Stimulated activated CD4-positive, alpha-beta T cell treated with anti-CD3 and anti-CD28 coated beads, TNF-alpha, amount 100 ng/mL, for 24 hours (primary cell): ENCODE measurements at places on chromosomes 16 and 17.

DNA sequence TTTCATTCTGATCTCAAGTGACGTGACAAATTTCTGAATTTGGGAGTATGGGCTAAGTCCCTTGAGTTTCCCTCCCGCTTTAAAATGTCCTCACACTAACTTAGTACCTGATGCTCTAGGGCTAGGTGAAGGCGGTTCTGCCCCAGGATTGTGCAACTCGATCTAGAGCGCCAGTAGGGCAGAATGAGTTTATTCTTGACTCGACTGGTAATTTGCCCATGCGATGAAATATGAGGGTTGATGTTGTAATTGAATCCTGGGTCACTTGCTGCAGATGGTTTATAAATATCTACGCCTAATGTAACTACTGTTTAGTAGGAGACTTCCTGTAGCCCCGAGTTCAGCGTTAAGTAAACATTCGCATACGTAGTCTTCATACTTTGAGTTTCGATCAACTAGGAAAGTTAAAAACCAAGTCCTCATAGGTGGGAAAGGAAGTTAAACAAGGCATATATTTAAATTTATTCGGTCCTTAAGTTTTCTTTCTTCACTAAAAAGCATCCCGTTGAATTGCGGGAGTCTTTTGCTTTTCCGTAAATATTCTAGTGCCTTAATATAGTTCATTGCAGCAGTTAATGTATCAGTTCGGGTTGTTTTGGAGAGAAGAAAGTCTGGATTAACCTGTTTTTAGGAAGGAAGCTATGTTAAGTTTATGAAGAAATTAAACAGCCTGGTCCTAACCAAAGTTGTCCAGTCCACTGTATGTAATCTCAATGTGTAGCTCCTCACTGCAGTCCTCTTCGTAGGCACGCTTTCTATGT lies 1.6 kb downstream of the CTCF start:
- DNase-seq: no peak

- no peak for DNase-seq
These were observed 36.9 kb upstream of the CRISPLD2 start for GRCh38 chr16:84782846-84783245.

- no peak for DNase-seq
These were observed 330.0 kb upstream of the SOX9 start for GRCh38 chr17:71790791-71791190.

GRCh38 chr17:1498233-1498632 lies 5.7 kb upstream of the MYO1C start:
- no peak for DNase-seq

DNA sequence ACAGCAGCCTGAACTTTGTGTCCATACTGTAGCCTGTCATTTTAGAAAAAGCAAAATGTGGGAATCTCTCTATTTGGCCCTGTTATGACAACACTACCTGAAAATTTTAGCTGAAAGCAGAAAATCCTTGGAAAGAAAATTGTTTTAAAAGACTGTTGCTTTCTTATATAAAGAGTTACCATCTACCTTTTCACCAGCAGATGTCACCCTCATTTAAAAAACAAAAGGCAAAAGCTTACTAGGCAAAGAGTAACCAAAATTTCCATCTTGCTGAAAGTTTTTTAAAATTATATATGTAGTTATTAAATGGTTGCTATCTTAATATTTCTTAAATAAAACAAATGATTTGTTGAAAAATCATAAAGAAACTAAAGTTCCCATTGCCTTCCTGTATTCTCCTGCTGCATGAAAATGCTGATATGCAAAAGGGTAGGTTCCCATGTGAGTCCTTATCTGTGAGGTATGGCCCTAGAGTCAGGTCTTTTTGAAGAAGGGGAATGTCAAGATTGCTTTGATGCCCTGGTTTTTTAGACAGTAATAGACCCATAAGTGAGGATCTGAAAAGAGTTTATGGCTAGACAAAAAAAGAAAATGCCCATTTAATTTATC lies 61.0 kb downstream of the TNRC6C start:
- DNase-seq: no peak

DNA sequence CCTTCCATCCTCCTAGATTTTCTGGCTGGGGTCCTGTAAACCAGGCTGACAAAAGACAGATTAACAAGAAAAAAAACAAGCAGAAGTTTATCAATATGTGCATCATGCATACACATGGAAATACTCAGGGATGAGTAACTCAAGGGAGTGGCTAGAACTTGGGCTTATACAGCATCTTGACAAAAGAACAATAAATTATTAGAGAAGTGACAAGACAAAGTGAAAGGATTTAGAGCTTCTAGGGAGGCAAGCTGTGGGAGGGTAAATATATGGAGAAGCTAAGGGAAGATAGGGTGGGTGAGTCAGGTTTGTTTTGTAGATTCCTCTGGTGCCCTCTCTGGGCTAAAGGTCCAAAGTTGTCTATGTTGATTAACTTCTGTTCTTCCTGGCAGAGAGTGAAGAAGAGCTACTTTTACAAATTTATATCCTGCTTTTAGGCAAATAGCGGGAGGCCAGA lies 48.0 kb upstream of the NDRG4 start:
- no peak for DNase-seq

DNA sequence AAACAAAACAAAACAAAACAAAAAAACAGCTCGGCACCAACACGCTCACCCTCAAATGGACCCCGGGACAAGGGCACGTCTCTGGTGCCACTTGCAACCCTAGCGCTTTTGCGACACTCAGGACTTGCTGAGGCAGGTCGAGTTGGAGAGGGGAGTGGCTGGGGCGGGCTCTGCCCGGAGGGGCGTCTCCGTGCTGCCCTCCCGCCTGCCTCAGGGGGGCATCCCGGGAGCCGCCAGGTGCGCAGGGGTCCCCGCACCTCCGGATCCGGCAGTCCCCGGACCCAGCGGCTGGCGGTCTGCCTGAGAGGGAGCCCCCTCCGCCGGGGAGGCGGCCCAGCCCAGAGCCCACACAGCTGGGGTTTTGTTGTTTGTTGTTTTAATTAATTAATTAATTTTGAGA lies at the start of gene SLC52A1:
Gene SLC52A1 (minus strand): TSS at position 112 of the 400 bp plus-strand sequence. CDS start 820 bp downstream, outside the sequence.
- DNase-seq: no peak

- DNase-seq: no peak
These were observed 50.8 kb downstream of the RPH3AL start for GRCh38 chr17:301681-302299.

- no peak for DNase-seq
These were observed 24.2 kb downstream of the PLD6 start for GRCh38 chr17:17181666-17182597.

GRCh38 chr16:58026139-58026704 lies 668 bp downstream of the MMP15 start:
- DNase-seq: no peak

GRCh38 chr17:65564793-65565192 lies 3.3 kb upstream of the AXIN2 start:
- no peak for DNase-seq

DNA sequence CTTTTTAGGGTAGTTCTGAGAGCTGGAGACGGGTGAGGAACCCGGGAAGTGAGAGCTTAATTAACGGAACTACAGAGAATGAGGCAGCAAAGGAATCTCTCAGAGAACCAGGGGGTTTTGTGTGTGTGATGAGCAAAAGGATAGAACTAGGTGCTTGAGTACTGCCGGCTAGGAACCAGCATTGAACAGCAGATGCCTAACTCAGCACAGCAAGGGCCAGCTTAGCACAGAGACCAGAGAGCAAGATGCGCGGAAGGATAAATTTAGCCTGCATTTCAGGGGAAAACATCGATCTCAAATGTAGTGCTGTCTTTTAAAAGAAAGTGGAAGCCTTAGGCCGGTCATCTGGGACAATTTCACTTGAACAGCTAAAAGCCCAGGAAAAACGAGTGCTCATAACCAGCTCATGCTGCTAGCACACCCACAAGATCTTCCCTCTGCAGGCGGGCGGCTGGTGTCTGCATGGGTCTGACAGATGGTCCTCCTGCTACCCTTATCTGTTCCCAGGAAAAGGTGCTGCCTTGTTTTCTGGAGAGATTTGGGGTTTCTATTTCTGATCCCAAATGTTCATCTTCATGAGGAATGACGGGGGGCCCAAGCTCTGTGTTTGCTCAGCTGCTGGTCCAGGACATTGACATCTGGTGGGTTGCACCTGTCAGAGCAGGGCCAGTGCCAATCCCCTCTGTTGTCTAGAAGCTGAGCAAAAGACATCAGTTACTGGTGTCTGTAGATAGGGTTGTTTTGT lies 103.9 kb downstream of the SOCS1 start:
- DNase-seq: no peak

GRCh38 chr16:79360267-79360666 lies 240.3 kb downstream of the MAF start:
- DNase-seq: no peak

DNA sequence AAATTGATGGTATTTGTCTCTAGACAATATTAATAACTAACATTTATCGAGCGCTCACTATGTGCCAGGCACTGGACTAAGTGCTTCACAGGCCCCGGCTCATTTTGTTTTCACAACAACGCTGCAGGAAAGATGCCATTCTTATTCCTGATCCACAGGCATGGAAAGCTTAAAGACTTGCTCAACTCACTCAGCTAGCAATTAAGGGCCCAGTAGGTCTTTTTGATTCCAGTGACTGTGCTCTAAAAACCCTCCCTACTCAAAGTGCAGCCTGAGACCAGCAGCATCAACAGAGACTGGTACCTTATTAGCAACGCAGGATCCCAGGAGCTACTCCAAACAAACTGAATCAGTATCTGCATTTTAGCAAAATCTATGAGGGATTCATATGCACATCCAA lies 35.3 kb downstream of the CUEDC1 start:
- no peak for DNase-seq

GRCh38 chr17:1725642-1726511 lies 1.4 kb downstream of the WDR81 start:
- no peak for DNase-seq

GRCh38 chr17:55704401-55704800 lies 18.3 kb downstream of the TMEM100 start:
- DNase-seq: no peak

GRCh38 chr16:14289692-14290340 lies 218.7 kb downstream of the MRTFB start:
- no peak for DNase-seq

- DNase-seq: no peak
These were observed 195.9 kb upstream of the CHMP6 start for GRCh38 chr17:80795754-80796153.

- DNase-seq: no peak
These were observed 3.6 kb downstream of the PRCD start for GRCh38 chr17:76543482-76543825.

DNA sequence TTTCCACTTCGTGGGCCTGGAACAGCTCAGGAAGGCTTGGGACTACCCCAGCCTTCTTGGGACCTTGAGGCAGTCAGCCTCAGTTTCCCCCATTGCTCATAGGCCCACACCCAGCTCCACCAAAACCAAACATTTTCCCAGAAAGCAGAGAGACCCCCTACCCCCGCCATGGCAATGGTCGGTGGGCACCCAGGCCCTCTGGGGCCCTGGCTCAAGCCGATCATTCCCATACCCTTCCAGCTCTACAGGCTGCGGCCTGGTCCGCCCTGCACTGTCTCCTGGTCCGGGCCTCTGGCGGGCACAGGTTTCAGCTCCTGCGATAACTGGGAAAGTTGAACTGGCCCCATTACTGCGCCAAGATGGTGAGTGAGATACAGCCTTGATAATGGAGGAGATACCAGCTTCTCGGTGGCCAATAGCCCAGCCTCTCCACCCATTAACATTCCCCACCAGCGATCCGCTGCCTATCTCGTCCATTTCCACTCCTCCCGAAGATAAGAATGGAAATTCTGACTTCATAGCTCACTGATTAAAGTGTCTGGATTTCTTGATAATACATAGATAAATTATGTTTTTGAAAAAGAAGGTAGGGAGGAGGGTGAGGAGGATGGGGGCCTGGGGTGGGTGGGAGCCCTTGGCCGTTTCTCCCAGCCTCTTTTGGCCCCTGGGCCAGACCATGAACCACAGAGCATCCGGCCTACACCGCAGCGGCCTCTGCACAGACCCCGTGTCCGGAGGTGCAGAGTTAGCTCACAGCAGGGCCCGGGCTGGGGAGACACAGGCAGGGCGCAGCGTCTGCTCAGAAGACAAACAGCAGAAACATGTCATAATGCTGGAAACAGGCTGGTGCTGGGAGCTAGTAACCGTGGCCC lies 11.6 kb downstream of the ZFPM1 start:
- DNase-seq: no peak

GRCh38 chr16:84373907-84374489 lies 5.7 kb downstream of the ATP2C2 start:
- no peak for DNase-seq

DNA sequence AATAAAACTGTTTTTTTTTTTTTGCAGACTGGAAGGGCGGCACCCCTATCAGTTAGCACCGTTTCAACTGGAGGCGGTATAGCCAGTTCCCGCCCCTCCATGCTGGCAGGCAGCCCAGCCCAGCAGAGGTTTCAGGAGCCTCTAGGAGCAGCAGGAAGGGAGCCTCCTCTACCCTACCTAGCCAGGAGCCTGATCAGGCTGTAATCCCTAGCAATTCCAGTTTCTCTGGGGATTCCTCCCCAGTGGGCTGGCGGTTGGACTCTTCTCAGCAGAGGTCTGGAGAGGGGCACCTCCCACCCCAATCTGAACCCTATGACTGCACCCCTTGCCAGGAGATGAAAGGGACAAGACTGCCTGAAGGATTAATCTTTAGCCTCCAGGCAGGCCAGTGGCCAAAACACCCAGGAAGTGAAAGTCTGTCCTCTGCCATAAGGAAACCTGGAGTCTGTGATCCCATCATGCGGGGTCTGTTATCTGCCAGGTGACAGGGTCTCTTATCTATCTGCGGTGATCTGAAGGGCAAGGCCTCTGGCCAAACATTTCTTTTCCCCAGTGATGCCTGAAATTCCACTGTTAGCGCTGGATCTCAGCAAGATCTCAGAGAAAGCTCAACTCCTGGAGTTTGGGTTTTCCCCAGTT lies 4.9 kb upstream of the CDH1 start:
- DNase-seq: no peak

DNA sequence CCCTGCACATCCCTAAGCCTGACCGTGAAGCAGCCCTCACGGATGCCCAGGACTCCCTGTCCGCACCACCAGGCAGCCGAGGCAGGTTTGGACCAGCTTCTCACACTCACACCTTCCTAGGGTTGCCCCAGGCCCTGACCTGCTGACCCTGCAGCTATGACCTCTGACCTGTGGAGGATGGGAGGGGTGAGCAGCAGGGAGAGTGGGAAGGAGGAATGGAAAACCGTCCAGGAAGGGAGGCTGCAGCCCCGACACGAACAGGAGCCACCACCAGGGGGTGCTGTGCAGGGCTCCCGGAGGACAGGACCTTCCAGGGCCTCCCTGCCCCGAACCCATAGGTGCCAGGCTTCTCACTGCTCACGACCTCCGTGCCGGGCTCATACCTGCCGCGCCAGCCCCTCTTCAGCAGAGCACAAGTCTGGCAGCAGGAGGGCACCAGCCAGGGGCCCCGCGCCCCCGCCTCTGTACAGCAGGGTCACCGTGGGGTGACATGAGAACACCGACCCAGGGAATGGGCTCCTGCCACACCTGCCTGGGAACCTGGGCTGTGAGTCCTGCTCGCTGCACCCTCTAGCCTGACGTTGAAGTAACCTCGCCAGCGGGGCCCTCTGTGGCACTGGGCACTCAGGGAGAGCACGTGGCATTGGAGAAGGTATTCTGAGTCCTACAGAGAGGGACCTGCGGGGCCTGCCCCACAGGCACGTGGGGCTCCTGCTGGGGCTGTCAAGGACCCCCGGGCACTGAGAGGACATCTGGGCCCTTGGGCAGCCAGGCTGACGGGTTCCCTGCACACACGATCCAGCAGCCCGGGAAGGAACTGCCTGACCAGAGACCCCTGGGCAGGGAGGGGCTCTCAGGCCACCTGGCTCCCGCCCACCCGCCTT lies 37.6 kb downstream of the CTU2 start:
- DNase-seq: peak; percentile 63

- DNase-seq: no peak
These were observed 206.4 kb downstream of the ENGASE start for GRCh38 chr17:79280866-79281572.
